ENCODE measurements at places on chromosomes 2 and 18.

DNA sequence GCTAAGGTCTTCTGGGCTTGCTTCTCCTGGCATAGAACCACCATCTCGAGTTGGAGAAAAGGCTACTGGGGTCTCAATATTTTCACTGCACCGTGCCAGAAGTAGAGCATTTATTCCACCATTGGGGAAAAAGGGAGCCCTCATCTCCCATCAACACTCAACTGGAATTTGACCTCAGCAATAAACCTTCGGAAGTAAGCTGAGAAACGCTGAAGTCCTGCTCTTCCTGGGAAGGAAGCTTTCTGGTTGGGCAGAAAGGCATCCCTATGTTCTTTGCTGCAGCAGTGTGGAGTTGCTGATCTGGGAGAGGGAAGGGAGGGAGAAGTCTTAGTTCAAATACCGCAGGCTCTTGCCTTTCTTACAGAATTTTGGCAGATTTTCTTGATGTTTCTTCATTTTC is 368.8 kb downstream of the NUP35 start:
- DNase-seq, result no peak

DNA sequence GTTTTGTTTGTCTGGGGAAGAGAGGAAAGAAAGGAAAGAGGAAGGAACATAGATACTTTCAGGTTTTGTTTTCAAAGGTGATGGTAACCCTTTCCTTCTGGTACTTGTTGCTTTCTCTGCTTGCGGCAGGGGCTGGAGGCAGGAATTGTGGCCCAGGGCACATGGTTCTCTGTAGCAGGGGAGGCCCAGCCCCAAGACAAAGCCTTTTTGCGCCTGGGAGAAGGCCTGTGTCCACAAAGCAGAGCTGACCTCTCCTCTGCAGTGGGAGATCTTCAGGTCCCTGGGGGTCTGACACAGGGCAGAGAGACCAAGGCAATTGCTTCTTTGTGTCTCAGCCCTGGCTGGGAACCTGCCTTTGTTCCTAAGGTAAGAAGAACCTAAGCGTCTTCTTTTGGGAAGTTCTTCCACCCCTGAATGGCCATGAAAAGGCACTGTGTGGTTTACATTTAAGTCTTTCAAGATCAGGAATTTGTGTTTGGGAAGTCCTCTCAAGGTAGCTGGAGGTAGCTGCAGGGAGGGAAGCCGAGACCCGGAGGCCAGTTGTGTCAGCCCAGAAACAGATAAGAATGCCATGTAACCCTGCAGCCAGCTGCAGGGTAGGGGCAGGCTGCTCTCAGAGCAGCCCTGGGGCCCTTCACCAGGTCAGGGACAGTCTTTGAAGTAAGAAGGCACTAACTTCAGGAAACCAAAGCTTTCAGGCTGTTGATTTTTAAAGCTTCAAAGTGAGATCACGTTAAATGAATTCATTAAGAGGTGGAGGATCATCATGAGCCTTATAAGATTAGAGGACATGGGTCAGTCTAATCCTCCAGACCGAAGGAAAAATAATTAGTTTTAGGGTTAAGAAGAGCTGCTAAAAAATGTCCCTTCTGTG is 119.3 kb downstream of the STPG4 start:
- no peak for DNase-seq

DNA sequence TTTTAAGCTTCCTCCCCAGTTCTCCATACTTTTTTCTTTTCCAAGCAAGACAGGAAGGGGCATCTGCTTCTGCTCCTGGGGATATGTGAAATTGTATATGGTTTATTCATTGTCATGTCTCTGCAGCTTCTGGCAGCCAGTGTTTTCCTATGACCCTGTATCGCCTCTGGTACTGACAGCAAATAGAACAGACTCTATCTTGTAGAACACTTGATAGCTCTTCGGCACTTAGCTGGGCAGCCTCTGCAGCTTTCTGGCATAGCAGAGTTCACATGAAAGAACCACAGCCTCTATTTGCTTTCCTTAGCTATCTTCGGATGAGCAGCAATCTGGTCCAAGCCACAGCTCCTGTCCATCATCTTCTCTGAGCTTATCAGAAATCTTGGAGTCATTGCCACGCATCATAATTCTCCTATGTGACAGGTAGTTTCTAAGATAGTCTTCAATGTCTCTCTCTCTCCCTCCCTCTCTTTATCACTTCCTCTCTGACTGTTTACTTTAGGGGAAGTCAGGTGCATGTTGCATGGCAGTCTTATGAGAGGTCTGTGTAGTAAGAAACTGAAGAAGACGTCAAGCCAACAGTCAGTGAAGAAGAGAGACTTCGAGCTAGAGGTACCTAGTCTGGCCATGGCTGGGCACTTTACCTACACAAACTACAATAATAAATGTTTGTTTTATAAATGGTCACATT is 627.7 kb upstream of the CDH2 start:
- no peak for DNase-seq

DNA sequence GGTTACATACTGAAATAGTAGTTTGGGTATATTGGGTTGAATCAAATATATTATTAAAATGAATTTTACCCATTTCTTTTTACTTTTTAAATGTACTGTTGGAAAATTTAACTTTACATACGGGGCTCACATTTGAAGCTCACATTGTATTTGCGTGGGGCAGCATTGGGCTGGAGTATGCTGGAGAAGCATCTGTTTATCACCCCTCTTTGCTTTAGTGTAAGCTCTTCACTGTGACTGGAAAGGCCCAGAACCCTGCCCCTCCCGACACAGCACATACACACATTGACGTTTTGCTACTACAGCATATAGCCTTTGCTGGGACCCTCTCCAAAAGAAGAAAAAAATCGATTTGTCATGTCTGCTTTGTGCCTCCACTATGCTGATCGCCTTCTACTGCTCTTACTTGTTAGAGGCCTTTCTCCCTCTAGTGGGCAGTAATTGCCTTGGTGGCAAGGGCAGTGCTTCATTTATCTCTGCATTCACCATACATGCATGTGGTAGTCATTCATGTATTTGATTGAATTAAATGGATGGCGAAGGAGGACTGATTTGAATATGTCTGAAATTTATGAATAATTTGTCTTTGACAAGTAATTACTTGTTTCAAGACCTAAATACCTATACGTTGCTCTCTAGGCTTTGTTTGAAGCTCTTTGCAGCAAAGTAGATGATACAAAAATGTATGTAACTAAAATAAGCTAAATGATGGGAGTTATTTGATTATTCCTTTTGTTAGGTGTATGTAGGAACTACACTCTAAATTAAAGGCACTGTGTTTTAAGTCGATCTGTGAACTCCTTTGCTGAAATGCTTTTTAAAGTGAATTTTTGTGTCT is 37.4 kb downstream of the VAPA start:
- no peak for DNase-seq

- DNase-seq, result no peak
These were observed 494.5 kb upstream of the MAP2 start for GRCh38 chr2:208929139-208929864.

- no peak for DNase-seq
These were observed 15.3 kb downstream of the FHL2 start for GRCh38 chr2:105383432-105384166.

DNA sequence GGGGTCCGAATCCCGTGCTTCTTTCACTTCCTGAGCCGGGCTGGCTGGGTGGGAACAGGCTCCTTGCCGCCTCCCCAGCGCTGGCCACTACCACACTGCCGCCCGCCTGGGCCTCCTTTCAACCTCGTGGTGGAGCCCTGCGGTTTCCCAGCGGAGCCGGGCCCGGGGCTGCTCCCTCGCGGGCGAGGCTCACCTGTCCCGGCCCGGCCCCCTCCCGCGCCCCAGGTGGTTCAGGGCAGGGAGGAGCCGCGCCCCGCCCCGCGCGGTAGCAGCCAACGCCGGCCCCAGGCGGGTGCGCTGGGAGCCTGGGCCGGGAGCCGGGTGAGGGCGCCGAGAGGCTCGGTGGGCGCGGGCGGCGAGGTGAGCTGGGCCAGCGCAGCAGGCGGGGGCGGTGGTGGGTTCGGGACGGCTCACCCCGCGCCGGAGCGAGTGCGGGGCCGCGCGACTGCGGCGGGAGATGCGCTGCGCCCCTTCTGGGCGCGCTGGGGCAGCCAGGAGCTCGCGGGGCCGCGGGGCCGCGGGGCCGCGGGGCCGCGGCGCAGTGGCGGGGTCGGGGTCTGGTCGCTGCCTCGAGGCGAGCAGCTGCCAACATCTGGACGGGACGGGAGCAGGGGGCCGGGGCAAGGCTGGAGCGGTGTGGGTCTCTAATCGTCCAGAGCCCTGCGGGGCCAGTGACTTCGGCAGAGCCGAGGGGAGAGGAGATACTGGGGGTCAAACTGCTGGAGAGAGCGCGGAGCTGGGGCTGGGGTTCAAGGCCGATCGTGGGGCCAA is at the start of gene LYPD6B:
LYPD6B (plus strand) TSS at position 258 of the 771 bp plus-strand sequence. CDS start 92,250 bp downstream, outside the sequence.
- peak; percentile 44 for DNase-seq

DNA sequence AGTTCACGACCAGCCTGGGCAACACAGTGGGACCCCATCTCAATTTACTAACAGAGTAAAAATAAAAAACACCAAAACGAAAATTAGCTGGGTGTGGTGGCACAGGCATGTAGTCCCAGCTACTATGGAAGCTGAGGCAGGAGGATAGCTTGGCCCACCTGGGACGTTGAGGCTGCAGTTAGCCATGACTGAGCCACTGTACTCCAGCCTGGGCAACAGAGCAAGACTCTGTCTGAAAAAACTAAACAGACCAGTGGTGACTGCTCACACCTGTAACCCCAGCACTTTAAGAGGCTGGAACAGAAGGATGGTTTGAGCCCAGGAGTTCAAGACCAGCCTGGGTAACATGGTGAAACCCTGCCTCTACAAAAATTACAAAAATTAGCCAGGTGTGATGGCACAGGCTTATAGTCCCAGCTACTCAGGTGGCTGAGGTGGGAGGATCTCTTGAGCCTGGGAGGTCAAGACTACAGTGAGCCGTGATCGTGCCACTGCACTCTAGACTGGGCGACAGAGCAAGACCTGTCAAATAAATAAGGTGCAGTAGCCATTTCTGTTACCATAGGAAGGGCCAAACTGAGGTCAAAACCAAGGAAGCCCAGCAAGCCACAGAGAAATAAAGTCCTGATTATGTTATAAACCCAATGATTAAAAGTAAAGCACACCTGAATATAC is 14.0 kb downstream of the USP34 start:
- no peak for DNase-seq

DNA sequence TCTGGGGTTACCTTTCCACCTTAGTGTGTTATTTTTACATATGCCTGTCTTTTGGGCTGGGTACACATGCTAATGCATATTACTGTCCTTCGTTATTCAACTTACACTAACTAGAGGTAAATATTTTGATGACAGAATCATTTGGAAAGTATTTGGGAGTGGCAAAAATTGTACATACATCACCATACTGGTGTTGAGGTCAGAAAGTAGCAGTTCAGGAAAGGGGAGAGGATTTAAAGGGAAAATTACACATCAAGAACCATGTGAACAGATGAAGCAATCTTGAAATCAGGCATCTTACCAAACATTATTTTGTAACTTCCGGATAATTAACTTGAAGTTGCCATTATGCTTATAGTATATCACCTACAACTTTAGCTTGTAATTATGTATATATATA is 379.7 kb downstream of the RND3 start:
- DNase-seq, result no peak

GRCh38 chr2:16298866-16299265 is 358.5 kb downstream of the MYCN start:
- DNase-seq, result no peak

GRCh38 chr2:128405981-128406613 is 87.4 kb upstream of the HS6ST1 start:
- no peak for DNase-seq

DNA sequence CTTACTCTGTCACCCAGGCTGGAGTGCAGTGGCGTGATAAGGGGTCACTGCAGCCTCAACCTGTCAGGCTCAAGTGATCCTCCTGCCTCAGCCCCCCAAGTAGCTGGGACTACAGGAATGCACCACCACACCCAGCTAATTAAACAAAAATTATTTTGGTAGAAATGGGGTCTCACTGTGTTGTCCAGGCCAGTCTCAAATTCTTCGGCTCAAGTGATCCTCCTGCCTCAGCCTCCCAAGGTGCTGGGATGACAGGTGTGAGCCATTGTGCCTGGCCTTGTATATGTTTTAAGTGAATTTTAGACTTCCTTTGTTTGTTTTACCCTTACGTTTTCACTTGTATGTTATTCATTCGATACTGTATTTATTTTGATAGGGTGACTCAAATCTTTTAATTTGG is 34.7 kb upstream of the ITSN2 start:
- no peak for DNase-seq

DNA sequence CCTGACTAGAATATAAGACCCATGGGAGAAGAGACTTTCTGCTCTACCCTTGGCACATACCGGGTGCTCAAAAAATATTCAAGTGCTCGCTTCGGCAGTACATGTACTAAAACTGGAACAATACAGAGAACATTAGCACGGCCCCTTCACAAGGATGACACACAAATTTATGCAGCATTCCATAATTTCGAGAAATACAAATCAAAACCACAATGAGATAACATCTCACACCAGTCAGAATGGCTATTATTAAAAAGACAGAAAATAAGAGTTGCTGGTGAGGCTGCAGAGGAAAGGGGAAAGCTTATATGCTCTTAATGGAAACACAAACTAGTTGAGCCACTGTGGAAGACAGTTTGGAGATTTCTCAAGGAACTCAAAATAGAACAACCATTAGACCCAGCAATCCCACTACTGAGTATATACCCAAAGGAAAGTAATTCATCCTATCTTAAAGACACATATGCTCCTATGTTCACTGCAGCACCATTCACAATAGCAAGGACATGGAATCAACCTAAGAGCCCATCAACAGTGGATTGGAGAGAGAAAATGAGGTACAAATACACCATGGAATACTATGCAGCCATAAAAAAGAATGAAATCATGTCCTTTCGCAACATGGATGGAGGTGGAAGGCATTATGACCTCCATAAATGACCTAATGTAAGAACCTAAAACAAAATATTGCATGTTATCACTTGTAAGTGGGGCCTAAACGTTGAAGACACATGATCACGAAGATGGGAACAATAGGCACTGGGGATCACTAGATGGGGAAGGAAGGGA is 71.6 kb upstream of the CYP1B1 start:
- DNase-seq, result no peak

DNA sequence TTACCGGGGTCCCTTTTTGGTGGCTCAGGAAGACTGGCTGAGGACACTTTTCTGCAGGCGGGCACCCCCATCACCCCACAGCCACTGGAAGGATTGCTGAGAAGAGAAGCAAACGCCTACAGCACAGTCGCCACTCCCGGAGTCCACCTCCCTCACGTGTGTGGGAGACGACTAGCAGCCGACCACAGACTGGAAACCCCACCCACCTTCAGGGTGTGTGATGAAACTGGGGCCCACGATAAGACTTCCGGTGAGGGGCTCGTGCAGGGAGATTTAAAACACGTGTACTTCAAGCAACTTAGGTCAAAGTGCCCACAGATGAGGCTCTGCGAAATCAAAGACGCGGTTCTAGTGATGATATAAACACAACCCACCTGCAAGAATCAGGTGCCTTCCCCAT is 26.3 kb downstream of the MBP start:
- no peak for DNase-seq

GRCh38 chr2:174529916-174530315 is 43.1 kb upstream of the GPR155 start:
- no peak for DNase-seq

GRCh38 chr2:172561270-172561669 is 5.4 kb downstream of the PDK1 start:
- no peak for DNase-seq

All from HuH-7.5 (cell line).